Activated CD4-positive, alpha-beta T cell treated with anti-CD3 and anti-CD28 coated beads for 24 hours (primary cell): ENCODE measurements at places on chromosomes 1 and 21.

GRCh38 chr1:54267815-54268761, 68.1 kb downstream of the MRPL37 start:
- no peak for DNase-seq

DNA sequence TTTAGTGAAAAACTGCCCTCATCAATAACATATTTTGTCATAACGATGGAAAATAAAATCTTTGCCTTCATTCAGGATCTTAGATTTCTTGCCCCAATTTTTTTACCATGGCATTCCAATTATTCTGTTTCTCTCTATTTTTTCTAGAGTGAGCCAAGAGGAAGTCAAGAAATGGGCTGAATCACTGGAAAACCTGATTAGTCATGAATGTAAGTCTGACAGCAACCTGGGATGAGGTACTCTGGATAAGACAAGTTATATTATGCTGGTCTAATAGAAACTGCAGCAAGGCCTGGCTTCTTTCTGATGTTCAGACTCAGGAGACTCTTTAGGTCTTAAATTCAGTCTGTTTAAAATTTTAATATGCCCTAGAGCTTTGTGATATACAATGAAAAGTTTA, 3.5 kb downstream of the RGS4 start:
- no peak for DNase-seq

GRCh38 chr1:992362-992761, 7.5 kb downstream of the HES4 start:
- no peak for DNase-seq

- no peak for DNase-seq
These were observed 23.8 kb downstream of the TSEN15 start for GRCh38 chr1:184075055-184076029.
